ENCODE measurements at places on chromosomes 7 and 10. TPM values are rescaled to one million over a fixed set of nuclear protein-coding genes. Genes with fewer than 3 reads are reported as not detected.

The CYP2C18 gene
- 0.30 TPM for total RNA-seq

The GCK gene
- 0.30 TPM for total RNA-seq

The PRSS2 gene
- 64.5 TPM for total RNA-seq

The SORCS3 gene
- total RNA-seq: not detected

- H3K4me1 ChIP-seq: peaks cover 25% of the 10 kb centered on the region
- DNase-seq: no peak
- H3K27me3 ChIP-seq: no peaks in the 10 kb centered on the region
- H3K4me3 ChIP-seq: no peak overlapping the region
- no peaks in the 10 kb centered on the region for H3K36me3 ChIP-seq
Measured at GRCh38 chr10:114553436-114553835, 104.6 kb downstream of the ABLIM1 start.

DNA sequence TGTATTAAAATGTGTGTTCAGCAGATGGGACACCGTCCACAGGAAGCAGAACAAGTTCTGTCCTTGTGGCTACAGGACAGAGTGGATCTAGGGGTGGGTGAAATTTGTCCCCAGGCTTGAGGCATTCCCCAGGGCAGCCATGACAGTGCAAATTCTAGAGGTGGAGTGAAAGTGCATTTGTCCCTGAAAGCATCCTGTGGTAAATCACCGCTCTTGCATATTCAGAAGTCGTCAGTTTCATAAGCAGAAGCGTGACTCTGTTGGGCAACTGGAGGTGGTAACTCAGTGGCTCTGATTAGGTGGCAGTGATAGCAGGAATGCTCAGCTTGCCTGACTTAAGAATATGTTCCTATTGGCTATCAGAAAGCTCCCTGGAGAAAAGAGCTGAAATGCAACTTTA, 96.6 kb downstream of the SNX10 start:
- no peak overlapping the region for H3K4me3 ChIP-seq
- DNase-seq: peak; percentile 53
- no peaks in the 10 kb centered on the region for H3K4me1 ChIP-seq
- H3K27me3 ChIP-seq: no peaks in the 10 kb centered on the region

GRCh38 chr10:84683550-84683949, 355.2 kb downstream of the CCSER2 start:
- H3K36me3 ChIP-seq: no peaks in the 10 kb centered on the region
- no peaks in the 10 kb centered on the region for H3K4me1 ChIP-seq
- no peaks in the 10 kb centered on the region for H3K27me3 ChIP-seq

DNA sequence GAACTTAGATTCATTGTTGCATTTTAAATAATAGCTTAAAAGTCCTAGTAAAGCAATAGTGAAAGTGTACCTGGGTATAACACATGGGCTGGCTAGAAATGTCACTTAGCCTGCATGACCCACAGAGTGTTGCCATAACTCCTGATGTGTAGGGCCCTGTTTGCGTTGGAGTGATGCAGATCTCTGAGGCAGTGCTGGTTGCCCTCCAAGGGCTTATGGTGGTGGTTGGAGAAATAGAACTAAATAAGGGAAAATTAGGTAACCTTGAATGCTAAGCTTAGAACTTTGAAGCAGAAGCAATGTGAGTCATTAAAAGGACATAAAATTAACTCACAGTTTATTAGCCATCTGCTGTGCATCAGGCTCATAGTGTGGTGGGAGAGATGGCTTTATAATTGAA, 105.7 kb downstream of the CCNY start:
- no peak overlapping the region for H3K4me3 ChIP-seq
- H3K27ac ChIP-seq: no peak overlapping the region
- no peaks in the 10 kb centered on the region for H3K27me3 ChIP-seq
- DNase-seq: no peak
- peaks cover 2% of the 10 kb centered on the region for H3K4me1 ChIP-seq

DNA sequence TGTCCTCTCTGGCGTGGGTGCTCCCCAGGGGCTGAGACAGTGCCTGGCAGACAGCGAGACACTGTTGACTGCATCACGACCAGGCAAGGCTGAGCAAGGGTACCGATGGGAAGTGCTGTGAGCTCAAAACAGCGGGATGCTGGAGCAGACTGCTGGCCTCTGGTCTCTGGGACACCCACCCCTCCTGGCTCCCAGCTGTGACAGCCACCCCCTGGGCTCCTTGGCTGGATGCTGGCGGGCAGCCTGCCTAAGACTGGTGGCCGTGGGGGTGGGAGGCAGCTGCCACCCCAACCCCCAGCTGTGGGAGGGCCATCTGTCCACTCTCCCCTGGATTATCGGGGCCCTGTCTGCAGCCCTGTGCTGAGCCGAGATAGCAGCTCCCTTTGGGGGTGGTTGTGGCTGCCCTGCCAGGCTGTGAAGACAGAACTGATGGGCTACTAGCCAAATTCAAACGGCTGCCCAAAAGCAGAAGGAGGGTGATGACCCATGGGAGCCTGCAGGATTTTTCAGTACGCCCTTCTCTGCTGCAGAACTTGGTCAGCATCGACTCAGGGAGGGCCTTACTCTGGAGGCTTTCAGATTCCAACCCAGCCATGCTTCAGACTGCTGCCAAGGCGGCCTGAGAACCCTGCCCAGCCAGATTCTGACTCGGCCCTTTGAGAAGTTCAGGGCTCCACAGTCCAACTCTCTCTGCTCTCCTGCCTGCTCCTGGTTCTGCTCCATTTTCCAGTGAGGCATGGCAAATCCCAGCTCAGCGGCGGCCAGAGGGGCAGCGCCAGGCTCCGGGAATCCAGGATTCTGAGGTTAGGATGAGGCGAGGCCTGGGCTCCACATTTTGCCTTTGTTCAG, 125.3 kb downstream of the NEURL1 start:
- H3K27me3 ChIP-seq: no peaks in the 10 kb centered on the region
- peaks cover 65% of the 10 kb centered on the region for H3K36me3 ChIP-seq
- H3K27ac ChIP-seq: peak overlapping the region; percentile 4
- no peak for DNase-seq
- peaks cover 18% of the 10 kb centered on the region for H3K4me1 ChIP-seq

DNA sequence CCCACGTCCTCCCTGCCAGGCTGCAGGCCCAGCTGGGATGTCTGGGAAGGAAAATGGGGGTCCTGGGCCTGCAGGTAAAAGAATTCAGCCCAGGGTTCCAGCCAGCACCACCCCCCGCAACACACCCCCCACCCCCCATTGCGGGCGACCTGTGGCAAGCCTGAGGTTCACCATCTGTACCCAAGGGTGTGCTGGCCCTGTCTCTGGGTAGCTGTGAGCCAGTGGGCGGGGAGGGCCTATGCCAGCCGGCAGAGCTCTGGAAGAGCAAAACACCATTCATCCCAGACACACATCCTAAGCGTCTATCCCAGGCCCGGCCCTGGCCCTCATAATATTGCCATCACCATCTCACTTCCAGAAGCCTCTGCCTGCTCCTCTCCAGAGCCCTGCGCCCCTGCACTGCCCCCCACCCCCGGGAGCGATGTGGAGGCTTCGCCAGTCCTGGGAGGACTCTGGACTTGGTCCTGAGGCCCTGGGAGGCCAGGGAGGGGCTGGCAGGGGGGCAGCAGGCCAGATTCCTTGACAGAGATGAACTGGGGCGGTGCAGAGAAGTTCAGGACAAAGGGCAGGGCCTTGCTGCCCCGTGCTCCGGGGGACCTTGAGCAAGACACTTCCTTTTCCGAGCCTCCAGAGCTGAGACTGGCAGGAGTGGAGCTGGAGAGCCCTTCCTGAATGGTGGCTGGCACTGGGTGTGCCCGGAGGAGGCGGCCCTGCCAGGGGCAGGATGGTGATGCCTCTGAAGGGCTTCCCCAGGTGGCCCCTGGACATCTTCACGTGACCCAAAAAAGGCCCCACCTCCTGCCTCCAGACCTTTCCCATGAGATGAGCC, 8.7 kb upstream of the TTYH3 start:
- H3K4me1 ChIP-seq: peaks cover 26% of the 10 kb centered on the region
- H3K36me3 ChIP-seq: no peaks in the 10 kb centered on the region
- H3K27ac ChIP-seq: no peak overlapping the region
- H3K27me3 ChIP-seq: no peaks in the 10 kb centered on the region
- H3K4me3 ChIP-seq: no peak overlapping the region

DNA sequence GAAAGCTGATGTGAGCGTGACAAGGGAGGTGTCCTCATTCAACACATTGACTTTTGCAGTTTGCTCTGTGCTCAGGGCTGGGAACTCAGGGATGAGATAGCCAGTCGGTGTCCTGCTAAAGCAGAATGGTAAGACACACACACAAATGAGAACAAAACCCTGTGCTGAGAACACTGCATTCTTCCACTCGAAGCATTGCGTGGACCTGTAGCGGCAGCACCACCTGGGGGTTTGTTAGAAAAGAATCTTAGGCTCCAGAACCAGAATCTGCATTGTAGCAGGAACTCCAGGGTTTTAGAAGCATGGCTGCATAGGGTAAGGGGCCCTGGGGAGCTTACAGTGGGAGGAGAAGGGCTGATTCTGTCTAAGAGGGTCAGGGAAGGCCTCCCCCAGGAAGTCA, 21.5 kb upstream of the OGDHL start:
- H3K4me3 ChIP-seq: no peak overlapping the region
- H3K27ac ChIP-seq: no peak overlapping the region
- H3K4me1 ChIP-seq: no peaks in the 10 kb centered on the region
- no peaks in the 10 kb centered on the region for H3K36me3 ChIP-seq
- DNase-seq: no peak
- no peaks in the 10 kb centered on the region for H3K27me3 ChIP-seq

All from upper lobe of left lung (tissue), 6 donors.